IMR-90 (cell line): ENCODE measurements at places on chromosomes 3 and 15. TPM values are rescaled to one million over a fixed set of nuclear protein-coding genes. Genes with fewer than 3 reads are reported as not detected.

DNA sequence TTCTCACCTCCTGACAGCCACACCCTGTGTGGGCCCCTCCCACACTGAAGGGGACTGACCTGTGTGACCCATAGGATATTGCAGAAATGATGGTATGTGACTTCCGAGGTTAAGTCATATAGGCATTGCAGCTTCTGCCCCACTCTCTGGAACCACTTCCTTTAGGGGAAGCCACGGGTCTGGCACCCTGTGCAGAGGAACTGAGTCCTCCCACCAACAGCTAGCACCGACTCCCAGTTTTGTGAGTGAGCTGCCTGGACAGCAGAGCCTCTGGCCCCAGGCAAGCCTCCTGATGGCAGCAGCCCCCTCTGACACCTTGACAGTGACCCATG lies 24.6 kb upstream of the SLC6A6 start:
- DNase-seq, result no peak

SLMAP gene
- total RNA-seq, result 26.5 and 32.2 TPM in 2 replicates

DNA sequence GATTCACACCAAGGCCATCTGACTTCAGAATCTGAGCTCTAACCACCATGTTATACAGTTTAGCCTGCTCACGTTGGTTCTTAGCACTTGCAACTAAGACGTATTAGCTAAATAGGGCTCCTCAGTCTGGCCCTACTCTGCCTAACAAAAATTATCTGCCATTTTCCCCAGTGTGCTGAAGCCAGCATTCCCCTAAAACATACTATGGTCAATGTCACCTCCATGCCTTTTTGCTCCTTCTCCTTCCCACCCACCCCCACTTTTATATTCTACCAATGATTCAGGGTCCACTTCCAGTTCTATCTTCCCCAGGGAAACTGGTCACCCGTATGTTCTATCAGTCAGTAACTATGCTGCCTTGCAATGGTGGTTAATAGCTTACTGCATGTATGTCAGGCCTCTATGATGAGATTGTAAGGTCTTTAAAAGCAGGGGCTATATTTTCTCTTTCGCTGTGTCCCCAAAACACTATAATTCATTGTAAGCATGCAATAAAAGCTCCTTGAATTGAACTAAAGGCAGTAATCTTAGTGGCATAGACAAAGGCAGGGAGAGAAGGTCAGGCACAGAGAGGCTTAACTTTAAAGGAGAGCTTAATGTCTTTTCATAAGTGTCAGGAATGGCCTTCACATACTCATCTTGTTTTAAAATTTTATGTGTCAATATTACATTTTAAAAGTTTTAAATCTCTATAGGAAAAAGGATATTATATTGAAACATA lies 23.3 kb downstream of the POPDC2 start:
- DNase-seq, result no peak

DNA sequence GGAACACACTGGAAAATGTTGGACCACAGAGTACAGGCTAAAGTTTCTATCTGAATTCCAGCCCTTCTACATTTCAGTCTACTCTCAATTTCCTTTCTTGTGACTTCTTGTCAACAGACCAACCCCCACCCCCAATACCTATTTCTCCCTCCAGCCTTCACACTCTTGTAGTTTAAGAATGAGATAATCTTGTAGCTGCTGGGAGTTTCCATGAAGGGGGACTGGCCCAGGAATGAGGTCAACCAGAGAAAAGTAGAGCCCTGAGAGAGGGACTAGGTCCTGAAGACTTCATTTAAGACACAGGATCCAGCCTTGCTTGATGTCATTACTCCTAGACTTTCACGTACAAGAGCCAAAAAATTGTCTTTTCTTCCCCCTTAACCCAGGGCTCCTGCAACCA lies 29.5 kb upstream of the FAM107A start:
- no peak for DNase-seq

DNA sequence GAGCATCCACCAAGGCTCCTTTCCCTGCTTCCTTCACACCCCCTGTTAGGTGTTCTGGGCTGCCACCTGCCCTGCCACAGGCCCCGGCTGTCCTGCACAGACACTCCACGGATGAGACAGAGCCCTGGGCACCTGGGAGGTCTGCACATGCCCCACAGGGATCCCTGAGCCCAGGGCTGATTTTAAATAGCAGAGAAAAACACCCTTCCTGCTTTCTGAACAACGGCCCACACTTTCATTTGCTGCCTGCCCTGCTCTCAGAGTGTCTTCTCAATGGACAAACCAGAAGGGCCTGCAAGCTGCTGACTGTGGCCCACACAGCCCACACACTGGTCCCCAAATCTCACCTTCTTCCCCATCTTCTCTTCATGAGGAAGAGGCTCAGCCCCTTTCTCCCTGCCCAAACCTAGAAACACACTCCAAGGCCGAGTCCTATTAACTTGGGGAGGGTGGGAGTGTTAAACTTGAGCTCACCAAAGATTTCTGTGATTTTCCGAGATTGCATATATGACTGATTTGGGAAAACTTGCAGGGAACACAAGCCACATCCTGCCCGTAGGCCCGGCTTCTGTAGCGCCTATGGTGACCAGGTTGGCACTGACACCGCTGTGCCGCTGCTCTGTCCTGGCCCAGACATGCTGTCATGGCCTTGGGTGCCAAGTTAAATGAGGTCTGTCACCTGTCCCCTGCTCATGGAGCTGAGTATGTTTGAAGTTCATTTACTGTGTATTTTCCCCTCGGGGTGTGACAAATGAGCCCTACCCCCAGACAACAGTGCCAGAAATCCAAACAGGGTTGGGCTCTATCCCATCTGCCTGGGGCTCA lies 47.2 kb upstream of the KLF13 start:
- no peak for DNase-seq

GOLGA8R gene
- 0.72 and 1.1 TPM in 2 replicates for total RNA-seq

DNA sequence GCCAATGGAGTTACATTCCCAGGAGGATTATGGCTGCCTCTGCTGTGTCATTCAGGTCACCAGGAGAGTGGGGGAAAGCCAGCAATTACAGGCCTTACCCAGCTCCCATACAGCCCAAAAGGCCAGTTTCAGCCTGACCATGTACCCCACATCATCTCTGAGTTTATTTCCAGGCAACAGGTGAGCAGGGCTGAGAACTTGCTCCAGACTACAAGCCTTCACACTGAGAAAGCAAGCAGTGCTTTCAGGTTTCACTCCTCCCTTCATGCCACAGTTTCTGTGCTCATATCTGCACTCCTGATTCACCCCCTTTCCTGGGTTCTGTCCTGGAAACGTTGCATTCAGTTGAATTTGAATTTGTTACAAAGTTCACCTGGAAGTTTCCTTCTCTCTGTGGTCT lies 68.1 kb upstream of the ABI3BP start:
- DNase-seq, result no peak

GRCh38 chr3:64088408-64089205 lies 65.3 kb upstream of the PSMD6 start:
- no peak for DNase-seq

GRCh38 chr3:13648060-13649001 lies 99.4 kb downstream of the FBLN2 start:
- peak; percentile 73 for DNase-seq

DNA sequence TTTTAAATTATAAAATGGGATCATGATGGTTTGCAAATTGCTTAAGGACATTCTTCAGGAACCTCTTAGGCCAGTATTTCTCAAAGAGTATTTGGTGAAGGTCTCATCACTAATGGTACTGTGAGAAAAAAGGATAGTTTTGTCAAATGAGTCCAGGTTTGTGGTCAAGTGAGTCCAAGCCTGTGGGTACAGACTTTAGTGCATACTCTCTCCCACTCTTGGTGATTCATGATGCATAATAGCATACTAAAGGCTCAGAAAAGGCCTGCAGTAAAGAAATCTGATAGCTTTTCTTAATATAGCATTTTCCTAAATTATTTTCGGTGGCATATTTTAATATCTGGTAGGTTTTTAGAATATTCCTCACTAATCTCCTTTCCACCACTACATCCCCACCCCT lies 20.0 kb downstream of the BOC start:
- DNase-seq, result peak; percentile 85

GRCh38 chr3:32177702-32178198 lies 60.7 kb upstream of the CMTM8 start:
- peak; percentile 47 for DNase-seq

DNA sequence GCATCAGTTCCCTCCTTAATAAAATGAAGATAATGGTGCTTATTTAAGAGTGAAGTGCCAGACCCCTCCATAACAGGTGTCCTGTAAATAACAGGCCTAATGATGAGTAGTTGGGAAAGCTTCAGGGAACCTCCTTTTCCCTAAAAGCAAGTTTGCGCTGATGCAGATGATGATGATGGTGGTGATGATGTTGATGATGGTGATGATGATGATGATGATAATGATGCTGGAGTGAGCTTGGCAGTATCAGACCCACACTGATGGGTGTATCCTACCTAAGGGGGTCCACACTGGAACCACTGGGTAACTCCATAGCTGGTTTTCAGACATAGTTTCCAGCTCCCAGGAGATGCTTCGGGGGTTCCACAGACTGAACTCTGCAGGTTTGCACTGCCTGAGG lies 24.4 kb downstream of the MTMR14 start:
- no peak for DNase-seq

DNA sequence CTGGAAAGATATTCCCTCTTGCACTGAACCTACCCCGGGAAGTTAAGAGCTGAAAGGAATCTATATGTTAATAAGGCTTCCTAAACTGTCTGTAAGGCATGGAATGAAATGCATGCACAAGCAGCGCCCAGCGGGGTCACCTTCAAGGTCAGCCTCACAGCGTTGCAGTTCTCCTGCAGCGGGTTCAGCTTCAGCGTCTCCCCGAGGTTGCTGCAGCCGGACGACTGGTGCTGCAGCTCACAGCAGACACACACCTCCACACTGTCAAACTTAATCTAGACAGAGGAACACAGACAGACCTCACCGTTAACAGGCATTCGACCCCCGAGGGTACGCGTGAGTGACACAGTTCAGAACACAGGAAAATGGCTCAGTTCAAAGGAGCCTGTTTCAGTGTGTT lies 73.3 kb downstream of the NSMCE3 start:
- DNase-seq, result no peak

DNA sequence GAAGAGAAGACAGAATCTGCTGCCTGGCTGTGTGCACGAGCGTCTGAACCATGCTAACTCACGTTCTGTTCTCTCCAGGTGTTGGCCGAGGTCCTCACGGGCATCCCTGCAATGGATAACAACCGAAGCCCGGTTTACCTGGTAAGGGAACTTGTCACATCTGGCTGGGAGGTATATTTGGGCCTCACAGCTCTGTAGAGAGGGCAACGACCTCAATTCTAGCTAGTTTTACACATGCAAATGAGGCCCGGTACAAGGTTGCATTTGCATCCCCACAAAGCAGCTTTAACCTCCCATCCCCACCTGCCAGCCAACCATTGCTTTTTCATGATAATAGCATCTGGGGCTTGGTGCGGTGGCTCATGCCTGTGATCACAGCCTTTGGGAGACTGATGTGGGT lies 22.0 kb upstream of the TATDN2 start:
- DNase-seq, result no peak

DNA sequence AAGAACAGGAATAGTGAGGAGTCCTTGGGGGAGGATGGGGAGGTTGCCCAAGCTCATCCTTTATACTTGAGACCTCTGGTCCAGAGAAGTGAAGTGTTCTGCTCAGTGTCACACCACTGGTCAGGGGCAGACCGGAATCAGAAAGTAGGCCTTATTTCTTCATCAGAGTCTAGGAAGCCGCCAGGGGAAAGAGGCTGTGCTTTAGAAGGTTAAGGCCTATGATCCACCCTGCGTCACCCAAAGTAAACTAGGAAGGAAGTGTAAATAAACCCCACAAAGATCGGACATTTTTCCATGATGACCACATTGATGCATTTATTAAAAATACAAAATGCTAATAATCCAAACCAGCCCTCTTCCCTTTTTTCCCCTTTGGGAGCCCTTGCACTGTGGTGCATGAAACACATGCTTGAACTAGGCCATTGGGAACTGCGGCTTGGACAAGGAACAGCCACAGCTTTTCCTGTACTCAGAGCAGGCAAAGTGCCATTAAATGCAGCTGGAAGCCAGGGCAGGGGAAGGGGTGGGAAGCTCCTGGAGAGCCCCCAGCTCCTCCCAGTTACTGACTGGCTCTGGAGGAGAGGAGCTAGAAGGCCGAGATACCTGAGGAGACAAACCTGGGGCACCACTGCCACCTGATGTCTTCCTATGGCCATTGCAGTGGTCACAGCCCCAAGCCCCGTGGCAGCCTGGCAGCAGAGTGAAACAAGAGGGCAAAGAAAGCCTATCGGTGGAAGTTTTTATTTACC lies 37.0 kb downstream of the CDC25A start:
- DNase-seq, result peak; percentile 87

DNA sequence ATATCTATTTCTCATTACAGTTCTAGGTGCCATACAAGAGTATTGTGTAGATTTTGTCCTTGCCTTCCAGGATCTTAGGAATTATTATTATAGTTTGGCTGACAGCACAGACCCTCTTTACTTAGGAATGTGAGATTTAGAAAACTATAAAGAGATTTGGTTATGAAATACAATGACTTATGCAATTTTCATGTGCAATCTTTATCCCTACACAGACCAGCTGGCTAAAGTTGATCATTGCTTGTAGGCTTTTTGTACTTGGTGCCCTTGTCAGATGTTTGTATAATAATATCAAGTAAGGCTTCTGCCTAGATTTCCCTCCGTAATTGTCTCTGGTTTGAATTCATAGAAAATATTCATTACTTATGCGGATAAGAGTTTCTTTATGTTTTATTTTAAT lies 174.5 kb upstream of the GAP43 start:
- DNase-seq, result no peak

- DNase-seq, result no peak
Measured at GRCh38 chr3:26963361-26963743, 340.8 kb downstream of the LRRC3B start.

GHSR gene
- not detected in 2 replicates for total RNA-seq

DNA sequence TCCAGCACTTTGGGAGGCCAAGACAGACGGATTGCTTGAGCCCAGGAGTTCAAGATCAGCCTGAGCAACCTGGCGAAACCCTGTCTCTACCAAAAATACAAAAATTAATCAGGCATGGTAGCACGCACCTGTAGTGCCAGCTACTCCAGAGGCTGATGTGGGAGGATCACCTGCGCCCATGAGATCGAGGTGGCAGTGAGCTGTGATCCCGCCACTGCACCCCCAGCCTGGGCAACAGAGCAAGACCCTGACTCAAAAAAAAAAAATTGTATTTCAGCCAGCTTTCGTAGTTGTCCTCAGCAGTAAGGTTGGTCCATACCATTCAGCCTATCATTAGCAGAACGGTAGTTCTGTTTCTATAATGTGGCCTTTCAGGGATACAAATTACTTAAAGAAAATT lies 66.6 kb upstream of the FURIN start:
- DNase-seq, result no peak

DNA sequence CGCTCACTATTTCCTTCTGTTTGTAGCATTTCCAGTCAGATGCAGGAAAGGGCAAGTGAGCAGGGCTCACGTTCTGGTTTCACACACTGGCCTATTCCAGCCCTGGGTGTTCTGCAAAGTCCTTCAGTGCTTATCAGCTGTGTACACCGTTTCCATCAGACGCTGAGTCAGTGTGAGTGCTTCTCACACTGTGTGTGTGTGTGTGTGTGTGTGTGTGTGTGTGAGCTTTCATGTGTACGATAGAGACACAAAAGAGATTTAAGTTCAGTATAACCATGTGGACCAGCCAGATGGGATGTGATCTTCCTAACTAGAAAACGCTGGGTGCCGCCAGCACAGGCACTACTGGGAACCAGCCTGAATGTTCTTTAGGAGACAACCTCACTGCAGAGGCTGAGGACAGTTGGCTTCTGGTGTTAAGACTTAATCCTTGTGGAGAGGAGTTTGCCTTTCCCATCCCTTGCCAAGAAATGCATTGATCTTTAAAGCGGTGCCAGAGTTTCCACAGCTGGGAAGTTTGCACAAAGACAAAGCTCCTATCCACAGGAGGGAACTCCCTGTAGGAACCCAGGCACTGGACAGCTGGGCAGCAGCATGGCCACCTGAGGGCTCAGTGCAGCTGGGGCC lies 3.9 kb upstream of the CHSY1 start:
- peak; percentile 92 for DNase-seq
